ENCODE measurements at places on chromosomes 2 and 18. TPM values are rescaled to one million over a fixed set of nuclear protein-coding genes. Genes with fewer than 3 reads are reported as not detected.

DNA sequence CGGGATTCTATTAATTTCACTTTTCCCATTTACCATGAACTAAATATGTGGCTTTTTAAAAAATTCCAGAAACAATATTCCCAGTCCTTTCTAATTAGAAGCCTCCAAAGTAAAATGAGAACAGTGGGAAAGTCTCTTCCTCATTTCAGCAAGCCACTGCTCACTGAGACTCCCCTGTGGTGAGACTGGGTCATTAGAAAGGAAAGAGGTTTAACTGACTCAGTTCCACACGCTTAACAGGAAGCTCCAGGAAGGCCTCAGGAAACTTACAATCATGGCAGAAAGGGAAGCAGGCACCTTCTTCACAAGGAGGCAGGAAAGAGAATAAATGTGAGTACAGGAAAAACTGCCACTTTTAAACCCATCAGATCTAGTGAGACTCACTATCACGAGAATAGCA is 258.9 kb upstream of the CHAC2 start:
- no peaks in the 10 kb centered on the region for H3K27me3 ChIP-seq
- no peaks in the 10 kb centered on the region for H3K36me3 ChIP-seq
- H3K4me3 ChIP-seq, result no peak overlapping the region
- no peak overlapping the region for H3K27ac ChIP-seq
- H3K4me1 ChIP-seq, result no peaks in the 10 kb centered on the region

GRCh38 chr2:203689426-203690116 is 16.9 kb upstream of the CD28 start:
- no peaks in the 10 kb centered on the region for H3K36me3 ChIP-seq
- no peak overlapping the region for H3K27ac ChIP-seq
- H3K4me3 ChIP-seq, result no peak overlapping the region

SCYGR4 gene
- total RNA-seq, result not detected

ERBB4 gene
- not detected for total RNA-seq

REL gene
- total RNA-seq, result 18.4 TPM
